ENCODE measurements at places on chromosomes 11 and 22.

DNA sequence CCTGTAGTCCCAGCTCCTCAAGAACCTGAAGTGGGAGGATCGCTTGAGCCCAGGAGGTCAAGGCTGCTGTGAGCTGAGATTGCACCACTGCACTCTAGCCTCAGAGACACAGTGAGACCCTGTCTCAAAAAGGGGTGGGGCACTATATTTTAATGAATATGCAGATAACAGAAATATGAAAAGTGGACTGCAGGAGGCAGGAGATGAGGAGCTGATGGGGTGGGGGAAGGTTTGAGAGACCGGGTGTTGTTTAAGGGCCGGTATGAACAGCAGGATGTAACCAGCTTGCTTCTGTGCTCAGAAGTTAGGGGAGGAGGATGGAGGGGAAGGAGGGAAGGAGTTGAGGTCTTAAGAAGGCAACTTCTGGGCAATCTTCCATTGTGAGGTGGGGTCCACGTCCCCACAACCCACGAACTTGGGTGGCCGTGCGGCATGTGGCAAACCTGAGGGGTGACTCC is 1.3 kb upstream of the B4GALNT4 start:
- DNase-seq = no peak

DNA sequence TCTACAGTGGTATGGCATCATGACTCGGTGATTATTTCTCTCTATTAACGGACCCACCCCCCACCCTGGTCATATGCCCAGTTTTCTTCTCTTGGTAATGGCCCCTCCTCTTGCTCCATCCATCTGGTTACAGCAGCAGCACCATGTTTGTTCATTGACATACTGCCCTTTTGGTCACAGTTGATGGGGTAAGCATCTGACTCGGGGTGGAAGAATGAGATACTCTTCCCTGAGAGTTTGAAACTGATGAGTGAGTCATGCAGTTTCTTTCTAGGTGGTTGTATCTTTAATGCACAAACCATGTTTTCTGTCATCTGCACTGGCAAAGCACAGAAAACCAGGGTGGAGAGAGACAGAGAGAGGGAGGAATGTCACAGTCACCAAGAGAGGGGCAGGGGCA is 126.0 kb downstream of the SYN3 start:
- no peak for DNase-seq

DNA sequence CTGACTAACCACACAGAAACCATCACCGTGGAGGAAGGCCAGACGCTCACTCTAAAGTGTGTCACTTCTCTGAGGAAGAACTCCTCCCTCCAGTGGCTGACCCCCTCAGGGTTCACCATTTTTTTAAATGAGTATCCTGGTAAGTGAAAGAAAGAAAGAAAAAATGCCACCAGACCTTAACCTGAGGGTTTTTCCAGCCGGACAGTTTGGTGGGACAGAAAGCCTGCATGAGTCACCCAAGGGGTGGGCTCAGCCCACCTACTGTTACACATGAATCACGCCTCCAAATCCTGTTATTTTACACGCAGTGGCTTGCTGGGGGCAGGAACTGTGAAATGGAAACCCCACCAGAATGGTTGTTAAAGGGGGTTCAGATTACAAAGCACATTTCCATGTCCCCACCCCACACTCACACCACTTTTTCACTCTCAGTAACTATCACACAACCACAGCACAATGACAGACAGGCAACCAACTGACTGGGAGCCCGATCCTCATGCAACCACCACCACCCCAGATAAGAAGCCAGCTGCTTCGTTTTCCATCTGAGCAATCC is 11.9 kb downstream of the CRTAM start:
- peak; percentile 58 for DNase-seq

GRCh38 chr22:33680632-33681031 is 239.6 kb downstream of the LARGE1 start:
- no peak for DNase-seq

DNA sequence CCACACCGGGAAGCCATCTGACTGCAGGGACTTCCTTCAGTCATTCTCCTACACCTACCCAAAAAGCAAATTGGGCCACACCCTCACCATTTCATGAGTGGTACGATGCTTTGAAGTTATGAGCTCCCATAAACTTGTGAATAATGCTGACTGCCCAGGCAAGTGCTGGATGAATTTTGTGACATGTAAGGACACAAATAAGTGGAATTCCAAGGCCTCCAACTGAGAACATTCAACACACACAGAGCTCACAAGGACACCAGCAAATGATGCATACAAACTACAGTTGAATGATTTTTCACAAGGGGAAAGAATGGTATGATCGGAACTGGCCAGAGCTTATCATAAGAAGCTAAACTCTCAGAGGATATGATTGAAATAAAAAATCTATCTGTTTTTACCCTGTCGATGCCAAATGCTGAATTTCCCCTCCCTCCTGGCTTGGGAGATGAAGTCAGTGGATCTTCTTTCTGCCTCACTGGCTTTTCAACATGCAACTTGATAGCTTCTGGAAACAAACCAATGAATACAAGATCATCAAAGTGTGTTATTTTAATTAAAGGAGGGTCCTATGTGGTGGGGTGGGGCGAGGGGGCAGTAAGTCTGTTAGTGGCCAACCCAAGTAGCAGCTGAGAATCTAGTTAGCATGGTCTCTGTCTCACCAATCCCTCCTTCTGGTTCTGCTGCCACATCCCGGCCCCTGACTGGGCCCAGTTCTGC is 123.8 kb downstream of the WT1 start:
- no peak for DNase-seq

- DNase-seq = no peak
Observed at GRCh38 chr11:32098142-32098903, 7.4 kb downstream of the RCN1 start.

GRCh38 chr11:107354780-107355179 is 102.8 kb downstream of the CWF19L2 start:
- no peak for DNase-seq

DNA sequence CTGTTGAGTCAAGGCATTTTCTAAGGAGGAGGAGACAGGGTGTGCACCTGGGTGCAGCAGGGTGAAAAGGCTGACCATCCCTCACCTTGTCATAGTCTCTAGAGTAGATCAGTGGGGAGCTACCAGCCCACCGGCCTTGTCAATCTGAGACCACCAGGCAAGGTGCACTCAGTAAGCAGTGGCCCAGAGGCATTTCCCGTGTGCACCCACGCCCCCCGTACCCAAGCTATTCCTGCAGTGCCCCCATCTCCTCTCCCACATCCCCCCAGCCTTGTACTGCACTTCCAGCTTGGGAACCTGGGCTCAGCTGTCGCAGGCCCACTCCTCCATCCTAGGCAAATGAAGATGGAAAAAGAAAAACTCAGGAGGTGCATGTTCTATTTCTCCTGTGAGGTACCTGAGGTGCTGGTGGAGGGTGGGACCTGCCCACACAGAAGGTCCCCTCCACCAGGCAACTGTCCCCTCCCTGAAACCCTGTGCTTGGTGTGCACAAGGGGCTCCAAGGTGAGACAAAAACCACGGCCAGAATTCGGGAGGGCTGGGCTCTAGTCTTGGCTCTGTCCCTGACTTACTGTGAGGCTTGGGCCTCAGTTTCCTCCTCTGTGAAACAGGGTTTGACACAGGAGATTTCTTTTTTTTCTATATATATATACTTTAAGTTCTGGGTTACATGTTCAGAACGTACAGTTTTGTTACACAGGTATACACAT is 8.4 kb downstream of the P2RY2 start:
- no peak for DNase-seq

All from lung microvascular endothelial cell (primary cell).